ENCODE measurements at places on chromosomes 13 and 19.

DNA sequence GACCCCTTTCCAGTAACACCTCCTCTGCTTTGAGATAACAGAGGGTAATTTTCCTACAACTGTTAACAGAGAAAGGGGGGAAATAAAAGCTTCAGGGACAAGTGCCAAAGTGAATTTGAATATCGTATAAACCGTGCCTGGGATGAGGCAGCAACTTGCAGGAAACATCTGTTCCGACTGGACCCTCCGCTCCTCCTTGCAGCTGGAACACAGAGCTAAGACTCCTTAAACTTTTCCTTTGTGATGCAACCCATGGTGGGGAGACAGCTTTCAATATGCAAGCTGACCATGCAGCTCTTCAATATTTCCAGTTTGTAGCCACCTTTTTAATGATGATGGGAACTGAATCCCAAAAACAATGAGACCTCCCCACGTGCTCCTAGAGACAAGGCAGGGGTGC lies 432.6 kb downstream of the ZNF536 start:
- DNase-seq, result no peak

DNA sequence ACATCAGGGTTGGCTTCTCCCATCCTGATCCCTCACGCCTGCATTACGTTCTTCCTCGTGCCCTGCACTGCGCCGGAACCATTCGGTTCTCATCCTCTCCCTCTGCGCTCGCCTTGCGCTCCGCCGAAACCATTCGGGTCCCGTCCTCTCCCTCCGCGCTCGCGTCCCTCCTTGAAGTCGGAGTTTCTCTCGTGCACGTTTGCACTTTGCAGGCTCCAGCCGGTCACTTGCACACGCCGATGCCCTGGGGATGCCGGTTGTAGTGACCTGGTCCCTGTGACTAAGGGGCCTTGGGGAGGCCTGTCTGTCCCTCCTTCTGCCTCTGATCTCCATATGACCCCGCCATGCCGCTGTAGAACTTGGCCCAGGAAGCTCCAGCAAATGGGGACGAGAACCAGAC lies 265.8 kb downstream of the TEX29 start:
- no peak for DNase-seq

DNA sequence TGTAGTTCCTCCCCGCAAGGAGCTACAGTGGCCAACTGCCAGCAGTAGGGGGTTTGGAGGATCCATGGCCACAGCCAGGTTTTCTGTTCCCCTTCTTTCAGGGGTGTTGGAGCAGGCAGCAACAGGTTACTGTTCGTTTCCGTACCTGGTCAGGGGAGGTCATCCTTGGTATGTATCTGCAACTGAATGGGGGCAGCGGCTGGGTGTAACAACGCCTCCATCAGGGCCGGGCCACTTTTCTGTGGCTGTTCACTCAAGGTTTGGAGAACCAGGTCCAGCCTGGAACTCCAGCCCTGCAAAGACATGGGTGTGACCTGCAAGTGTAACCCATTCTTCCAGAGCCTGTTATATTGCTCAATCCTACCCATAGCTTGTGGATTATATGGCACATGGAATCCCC lies 732.3 kb upstream of the MIR17HG start:
- no peak for DNase-seq

DNA sequence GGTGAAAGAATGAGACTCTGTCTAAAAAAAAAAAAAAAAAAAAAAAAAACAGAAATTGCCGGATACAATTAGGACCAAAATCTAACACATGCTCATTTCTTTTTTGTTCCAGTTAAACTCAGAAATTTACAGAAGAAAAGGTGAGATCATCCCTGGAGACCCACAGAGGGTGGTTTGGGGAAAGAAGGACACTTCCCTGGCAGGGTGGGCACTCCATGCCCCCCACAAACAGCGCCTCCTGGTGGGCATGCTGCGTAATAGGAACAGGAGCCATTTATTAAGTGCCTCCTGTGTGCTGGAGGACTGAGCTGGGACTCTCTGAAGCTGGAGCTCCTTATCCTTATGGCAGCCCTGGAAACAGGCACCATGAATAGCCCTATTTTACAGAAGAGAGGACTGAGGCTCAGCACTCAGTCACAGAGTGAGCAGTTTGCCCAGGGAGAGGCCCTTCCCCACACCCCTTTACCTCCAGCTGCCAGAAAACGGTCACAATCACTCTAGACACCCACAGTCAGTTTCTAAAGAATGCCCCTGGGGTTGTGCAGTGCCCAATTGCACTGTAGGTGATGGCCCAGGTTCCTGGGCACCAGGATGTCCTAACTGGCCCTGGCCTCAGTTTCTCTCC lies 10.1 kb downstream of the C19orf38 start:
- DNase-seq, result no peak

DNA sequence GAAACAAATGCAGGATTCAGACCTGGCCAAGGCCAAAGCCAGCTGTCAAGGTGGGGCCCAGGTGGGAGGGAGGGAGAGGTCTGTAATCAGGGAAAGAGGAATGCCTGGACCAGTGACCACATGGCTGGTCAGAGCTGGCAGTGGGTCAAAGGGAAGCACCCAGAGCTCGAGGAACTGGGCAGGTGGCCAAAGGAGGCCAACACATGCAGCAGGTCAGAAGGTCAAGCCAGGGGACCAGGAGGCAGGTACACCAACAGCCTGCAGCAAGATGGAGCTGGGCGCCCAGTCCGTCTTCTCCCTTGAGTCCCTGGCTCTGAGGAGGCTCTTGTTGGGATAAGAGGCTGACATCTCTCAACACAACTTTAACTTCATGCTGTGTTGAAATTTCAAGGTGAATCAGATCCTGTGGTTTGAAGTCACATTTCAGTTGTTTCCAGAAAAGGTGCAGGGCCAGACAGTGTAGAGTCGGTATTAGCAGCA lies 17.1 kb downstream of the GPATCH1 start:
- no peak for DNase-seq

- no peak for DNase-seq
Observed at GRCh38 chr19:2230807-2231533, 5.2 kb downstream of the PLEKHJ1 start.

GRCh38 chr13:95642028-95642621 lies 2.4 kb downstream of the DZIP1 start:
- no peak for DNase-seq

- DNase-seq, result no peak
Observed at GRCh38 chr19:39171479-39172465, 25.0 kb upstream of the NCCRP1 start.

- DNase-seq, result no peak
Observed at GRCh38 chr19:42216653-42217519, 591 bp downstream of the DEDD2 start.

GRCh38 chr19:17553256-17553655 lies 2.2 kb upstream of the COLGALT1 start:
- DNase-seq, result no peak

GRCh38 chr13:101618440-101619187 lies 166.1 kb downstream of the ITGBL1 start:
- no peak for DNase-seq

- DNase-seq, result no peak
Observed at GRCh38 chr13:76982061-76982460, 9.8 kb upstream of the CLN5 start.

- no peak for DNase-seq
Observed at GRCh38 chr19:35812220-35813042, at the start of gene PRODH2. Gene PRODH2, minus strand, starts transcription at chr19:35812845. Its CDS starts 40 bp downstream, at chr19:35812805.

DNA sequence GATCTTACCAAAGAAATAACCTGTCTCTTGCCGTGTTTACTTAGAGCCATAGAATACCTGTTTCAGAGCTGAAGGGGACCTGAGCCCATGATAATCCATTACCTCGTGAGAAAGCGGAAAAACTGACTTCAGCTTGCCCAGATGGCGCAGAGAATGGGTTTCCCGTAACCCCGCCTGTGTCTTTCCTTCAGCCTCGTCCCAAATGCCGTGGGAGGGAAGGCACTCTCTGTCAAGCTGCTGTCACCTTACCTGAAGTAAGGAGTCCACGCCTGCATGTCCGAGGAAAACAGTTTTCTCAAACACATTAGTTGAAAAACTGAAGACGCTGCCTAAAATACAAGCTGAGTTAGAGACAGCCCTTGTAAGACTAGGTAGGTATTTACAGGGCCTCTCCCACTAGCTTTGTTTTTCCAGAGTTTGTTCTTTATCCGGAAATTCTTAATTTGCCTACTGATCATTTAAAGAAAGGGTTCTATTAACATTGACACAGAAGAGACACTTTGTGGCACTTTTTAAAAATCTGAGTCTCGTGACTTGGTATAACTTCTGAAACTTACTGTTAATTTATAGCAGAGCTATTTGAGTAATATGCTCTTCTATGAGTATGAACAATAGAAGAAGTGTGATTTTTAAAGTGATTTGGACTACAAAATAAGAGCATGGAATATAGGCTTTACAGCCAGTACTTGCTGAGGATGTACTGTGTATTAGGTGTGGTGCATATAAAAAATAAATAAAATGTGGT lies 1.3 kb upstream of the INTS6 start:
- DNase-seq, result peak; percentile 32

DNA sequence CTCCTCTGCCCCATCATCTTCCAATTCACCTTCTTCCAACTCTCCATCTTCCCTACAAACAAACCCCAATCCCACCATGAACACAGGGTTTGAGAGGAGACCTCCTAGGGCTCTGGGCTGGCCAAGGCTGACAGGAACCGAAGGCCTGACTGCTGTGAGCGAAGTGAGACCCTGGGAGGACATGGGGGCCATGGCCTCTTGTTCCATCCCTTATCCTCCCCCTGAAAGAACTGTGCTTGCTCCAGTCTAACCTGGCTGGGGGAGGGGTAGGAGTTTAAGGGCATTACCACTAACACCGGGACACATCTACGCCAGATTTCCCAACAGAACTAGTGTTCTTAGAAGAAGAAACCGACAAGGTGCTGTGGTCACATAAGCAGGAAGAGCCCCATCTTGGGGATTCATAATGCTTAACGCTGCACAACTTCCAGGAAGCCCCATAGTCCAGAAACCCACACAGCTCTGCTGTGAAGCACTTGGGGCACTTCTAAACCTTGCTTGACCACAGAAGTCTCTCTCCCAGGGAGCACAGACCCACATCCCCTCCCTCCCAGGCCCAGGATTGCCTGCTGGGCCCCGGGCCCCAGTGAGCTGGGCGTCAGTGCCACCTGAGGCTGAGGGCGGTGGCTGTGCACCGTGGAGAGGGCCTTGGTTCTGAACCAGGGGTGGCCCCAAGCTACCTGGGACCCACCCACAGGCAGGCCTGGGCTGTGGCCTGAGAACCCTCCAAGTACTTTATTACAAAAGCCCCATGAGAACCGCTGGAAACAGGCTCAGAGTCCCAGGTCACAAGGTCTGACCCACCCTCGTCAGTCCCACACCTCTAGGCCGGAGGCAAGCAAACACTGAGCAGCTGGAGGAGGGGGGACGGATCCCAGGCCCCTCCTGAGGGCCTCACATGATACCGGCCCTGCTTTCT lies 18.8 kb downstream of the ZC3H4 start:
- DNase-seq, result peak; percentile 12

DNA sequence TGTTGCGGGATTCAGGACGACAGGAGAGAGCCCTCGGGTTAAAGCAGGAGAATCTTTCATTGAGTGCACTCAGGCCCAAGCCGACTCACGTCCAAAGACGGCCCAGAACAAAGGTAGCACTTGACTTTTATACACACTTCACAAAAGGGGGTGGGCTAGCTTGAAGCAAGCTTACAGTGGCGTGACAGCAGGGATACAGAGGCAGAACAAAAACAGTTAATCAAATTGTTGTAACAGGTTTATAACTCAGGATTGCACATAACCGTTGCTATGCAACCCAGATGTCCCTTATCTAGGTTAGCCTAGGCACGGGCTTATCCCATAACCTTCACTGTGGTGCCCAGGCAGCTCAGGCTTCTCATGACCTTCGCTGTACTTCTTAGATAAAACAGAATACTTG lies 2.0 kb downstream of the MED25 start:
- no peak for DNase-seq

DNA sequence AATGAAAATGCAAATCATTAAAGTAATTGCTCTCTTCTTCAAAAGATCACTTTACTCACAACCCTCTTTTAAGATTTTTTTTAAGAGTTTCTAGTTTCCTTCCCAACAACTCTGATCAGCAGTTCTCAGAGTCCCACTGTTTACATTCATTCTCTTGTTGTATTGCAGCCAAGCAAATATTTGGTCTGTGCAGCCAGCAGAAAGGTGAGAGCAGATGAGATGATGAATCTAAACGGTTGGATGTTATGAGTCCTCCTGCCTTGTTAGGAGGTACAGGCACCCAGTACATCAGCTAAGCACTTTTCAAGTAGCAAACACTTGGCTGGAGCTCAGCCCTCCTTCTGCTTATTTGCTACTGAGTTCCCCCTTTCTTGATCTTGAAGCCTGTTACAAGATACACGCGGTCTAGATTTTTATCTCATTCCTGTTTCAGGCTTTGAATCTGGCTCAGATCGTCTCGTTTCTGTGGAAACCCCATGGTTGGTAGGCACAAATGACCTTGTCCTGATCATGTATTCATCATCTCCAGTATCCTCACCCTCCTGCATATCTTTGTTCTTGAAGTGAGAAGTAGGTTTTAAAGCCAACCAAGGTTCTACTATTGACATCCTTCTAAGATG lies 300.7 kb downstream of the DCT start:
- DNase-seq, result no peak

Data from stimulated activated CD4-positive, alpha-beta T cell treated with anti-CD3 and anti-CD28 coated beads, Interleukin-1b, Interleukin-23, amount 100 ng/mL, for 4 hours (primary cell).